ENCODE measurements at places on chromosomes 16 and 17.

GRCh38 chr16:57947261-57947660 lies 23.7 kb downstream of the CNGB1 start:
- no peak for DNase-seq

GRCh38 chr17:69245617-69246016 lies 17.0 kb upstream of the ABCA10 start:
- no peak for DNase-seq

- no peak for DNase-seq
These were observed 84.2 kb downstream of the MAP2K4 start for GRCh38 chr17:12104831-12105230.

DNA sequence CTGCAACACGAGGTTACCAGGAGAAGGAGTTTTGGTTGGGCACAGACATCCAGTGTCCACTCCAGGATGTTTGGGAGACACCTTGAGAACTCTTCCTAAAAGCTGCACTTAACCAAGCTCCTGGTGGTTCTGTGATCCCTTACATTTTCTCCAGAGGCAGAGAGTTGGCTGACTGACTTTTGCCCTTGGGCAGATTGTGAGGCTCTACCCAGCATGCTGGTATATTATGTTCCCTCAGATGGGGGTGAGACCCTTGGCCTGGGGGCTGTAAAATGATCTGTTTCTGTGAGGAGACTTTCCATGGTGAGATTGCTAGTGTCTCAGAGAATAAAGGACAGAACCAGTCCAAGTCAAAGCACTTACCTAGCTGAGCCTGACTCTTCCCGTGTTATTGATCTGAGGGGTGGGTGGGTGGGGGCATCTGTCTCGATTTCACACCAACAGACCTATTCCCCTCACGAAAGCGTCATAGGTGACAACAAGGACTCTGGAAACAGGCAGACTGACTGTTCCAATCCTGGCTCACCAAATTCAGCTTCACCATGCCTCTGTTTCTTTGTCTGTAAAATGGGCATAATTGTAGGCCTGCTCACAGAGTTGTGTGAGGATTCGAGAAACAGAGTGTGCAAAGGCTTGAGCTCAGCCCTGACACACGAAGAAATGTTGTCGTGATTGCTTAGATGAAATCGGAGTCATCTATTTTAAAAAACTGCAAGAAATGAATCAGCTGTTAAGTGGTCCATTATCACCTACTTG lies 12.2 kb downstream of the USB1 start:
- no peak for DNase-seq

DNA sequence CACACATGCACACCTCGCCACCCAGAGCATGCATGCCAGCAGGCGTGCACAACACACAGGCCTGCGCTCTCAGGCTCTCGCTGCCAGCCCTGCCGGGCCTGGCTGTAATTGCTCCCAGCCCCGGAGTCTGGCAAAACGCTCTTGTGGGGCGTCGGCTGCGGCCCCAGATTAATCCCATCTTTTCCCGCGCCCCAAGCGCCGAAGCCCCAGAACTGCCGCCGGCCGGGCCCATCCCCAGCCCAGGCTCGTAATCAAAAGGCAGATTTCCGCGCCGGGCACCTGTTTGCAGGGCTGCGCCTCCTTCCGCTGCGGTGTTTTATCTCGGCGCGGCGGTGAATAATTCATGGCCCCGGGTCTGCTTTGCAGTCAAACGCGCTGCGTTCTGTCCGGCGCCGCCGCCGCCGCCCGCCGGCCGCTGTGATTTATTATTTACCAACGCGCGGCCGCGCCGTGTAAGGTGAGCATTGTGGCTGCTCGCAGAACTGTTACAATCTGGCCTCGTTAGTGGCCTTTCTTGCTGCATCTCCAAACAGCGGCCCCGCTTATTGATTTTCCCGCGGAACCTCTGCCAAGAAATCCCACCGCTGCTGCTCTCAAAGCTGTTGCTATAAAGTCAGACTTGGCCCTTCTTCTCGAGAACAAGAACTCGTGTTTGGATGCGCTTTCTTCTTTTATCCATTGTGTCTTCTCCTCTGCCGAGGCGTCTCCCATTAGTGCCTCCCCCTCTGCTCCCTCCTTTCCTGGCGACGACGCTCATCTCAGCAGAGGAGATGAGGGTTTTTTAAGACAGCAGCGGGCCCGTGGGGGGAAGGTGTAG lies 126.1 kb downstream of the IRX5 start:
- no peak for DNase-seq

DNA sequence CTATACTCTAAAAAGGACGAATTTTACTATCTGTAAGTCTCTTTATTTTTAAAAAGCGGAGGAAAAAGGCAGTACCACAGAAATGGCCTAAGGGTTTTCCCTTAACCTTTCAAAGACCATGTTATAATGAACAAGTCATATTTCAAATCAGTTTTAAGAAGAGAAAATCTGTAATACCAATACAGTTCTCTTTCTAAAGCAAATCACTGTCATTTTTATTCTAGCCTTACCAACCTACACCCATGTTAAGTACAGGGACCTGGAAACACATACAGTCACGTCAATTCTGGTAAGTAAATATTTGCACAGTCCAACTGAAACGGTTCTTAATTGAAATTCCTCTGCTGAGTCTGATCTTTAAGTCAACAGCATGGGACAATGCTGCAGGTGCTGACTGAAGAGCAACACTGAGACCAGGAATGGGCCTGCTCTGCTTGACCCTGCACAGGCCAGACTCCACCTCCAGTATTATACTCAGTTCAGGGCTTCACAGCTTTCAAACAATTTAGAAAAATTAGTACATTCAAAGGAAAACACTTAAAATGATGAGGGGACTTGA lies 20.2 kb downstream of the MBTPS1 start:
- DNase-seq, result no peak

DNA sequence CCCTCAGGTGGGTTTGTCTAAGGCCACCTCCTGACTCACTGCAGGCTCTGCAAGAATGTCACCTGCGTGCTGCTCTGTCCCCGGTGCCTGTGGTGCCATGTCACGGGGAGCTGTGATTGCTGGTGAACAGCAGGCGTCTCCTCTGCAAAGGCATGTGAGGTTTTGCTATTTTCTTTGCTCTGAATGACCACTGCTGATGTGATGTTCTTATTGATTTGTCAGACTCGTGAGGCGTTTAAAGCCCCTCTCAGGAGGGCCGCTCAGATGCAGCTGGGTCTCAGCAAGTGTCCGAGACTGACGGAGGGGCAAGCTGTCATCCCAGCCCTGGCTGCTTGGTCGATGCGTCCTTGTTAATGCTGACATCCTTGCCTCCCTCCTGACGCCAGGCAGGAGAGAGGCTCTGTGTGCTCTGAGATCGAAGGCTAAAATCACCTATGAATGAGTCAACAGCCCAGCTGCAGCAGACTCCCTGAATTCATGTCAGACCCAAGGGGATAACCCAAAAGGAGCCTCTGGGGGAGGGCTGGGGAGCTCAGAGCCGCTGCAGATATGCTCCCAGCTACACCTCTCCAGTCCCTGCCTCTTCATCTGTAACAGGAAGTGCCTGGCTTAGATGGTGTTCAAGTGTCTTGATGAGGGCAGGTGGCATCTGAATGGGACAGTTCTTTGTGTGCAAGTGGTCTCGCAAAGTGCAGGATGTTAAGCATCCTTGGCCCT lies 11.8 kb upstream of the PEMT start:
- DNase-seq, result no peak

- no peak for DNase-seq
These were observed 37.7 kb upstream of the IRF8 start for GRCh38 chr16:85861095-85861825.

DNA sequence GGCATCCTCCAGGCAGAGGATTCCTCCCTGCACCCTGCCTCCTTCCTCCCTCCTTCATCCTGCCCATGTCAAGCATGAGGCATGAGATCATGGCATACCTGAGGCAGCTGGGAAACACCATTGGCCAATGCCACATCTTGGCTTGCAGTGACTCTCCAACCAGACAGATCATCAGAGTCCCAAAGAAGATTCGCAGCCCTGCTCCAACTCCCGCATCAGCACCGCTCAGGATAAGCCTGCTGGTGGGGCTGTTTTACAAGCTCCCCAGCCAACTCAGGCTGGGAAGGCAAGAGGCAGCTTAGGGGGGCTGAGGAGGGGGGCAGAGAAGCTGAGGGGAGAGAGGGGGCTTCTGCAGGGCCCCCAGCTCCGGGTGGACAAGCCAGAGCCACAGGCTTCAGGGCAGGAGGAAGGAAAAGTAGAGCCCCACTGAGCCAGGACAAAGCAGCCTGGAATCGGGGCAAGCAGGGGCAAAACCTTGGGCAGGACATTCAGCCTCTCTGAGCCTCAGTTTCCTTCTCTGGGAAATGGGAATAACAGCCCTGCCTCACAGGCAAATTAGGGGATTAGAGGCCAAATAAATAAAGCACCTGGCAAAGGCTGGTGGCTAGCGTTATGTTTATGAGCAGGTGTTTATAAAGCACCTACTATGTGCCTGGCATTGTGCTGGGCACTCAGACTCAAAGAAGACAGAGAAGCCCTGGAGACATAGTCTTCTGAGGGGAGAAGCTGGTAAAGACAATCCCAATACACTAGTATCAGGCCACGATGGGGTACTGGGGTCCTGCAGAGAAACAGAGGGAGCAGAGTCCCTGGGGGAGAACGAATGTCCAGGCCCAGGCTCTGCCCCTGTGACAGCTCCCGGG lies 88.1 kb downstream of the GOSR1 start:
- DNase-seq, result no peak

DNA sequence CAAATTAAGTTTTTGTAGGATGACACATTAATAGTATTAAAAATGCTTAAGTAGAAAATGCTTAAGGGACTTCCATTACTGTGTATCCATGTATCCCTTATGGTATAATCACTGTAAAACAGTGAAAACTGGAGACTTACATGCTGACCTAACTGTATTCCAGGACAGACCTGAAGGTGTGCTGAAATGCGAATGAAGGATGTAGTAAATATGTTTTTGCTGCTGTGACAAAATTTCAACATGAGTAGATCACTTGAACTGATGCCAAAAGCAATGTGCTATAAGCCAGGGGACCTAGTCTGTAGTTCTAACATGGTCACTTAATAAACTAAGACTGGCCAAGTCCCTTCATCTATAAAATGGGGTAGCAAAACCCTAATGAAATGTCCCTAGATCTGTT lies 142.0 kb upstream of the CORO6 start:
- DNase-seq, result no peak

DNA sequence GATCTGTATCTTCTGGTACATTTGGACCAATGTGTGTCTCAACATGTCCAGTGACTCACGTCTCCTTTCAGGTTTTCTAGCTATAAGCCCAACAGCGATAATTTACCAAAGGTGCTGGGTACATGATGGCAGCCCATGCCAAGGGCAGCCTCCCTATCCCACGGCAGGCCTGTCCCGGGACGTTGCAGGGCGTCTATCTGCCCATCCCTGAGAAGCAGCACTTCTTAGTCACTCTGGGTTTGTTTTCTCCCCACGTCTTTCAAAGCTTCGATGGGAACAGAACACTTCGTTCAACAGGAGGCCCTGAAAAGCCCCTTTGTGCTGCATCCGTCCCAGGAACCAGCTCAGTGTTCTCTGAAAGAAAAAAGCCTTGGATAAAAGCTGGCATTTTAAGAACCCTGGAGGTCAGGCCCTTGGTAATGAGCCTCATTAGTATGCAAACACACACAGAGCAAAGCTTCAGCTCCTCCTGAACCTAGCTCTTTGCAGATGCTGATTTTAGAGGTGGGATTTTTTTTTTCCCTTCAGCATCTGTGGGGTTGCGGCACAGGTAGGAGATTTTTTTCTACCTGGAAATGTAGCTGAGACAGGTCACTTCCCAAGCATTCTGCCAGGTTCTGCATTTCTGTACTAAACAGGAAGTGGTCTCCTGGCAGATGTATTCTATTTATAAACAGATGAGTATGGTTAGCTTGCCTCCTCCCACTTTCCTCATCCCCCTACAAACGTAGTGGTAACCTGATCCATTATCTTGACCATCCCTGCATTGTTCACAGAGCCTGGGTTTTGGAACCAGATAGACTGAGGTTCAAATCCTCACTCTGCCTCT lies 17.5 kb upstream of the MT4 start:
- DNase-seq, result no peak

GRCh38 chr17:65254166-65254565 lies 117.0 kb downstream of the RGS9 start:
- no peak for DNase-seq

GRCh38 chr17:64117981-64118979 lies 11.7 kb downstream of the ERN1 start:
- DNase-seq, result no peak

- DNase-seq, result no peak
These were observed 7.6 kb downstream of the AIPL1 start for GRCh38 chr17:6427279-6427781.

DNA sequence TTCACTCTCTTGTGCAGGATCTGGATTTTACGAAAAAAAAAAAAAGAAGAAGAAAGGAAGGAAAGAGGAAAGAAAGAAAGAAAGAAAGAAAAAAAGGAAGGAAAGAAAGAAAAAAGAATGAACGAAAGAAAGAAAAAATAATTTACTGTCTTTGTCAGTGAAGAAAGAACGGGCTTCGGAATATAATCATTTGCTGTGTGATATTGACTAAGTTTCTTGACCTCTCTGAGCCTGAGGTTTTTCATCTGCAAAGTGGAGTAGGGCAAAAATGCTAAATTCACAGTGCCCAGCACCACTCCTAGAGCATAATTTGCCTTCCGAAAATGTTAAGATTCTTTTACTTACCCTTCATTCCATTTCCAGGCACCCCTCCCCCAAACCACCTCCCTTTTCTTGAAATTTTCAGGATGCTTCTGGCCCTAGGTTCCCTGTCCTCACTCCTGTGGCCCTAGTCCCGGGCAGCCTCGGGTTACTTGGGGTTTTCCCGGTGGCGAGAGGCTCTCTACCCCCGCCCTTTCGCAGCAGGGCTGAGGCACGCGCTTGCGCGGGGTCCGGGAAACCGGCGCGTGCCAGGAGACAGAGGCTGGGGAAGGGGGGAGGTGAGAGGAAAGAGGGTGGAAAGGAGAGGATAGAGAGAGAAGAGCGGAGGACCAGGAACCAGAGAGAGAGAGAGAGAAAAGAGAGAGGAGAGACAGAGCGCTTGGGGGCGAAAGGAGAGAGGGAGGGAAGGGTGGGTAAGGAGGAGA lies at the start of gene CNTNAP1:
CNTNAP1 (plus strand) TSS at position 556 of the 746 bp plus-strand sequence. CDS start 299 bp downstream, outside the sequence.
- DNase-seq, result no peak

GRCh38 chr16:54027558-54027957 lies 259.0 kb downstream of the IRX3 start:
- no peak for DNase-seq

DNA sequence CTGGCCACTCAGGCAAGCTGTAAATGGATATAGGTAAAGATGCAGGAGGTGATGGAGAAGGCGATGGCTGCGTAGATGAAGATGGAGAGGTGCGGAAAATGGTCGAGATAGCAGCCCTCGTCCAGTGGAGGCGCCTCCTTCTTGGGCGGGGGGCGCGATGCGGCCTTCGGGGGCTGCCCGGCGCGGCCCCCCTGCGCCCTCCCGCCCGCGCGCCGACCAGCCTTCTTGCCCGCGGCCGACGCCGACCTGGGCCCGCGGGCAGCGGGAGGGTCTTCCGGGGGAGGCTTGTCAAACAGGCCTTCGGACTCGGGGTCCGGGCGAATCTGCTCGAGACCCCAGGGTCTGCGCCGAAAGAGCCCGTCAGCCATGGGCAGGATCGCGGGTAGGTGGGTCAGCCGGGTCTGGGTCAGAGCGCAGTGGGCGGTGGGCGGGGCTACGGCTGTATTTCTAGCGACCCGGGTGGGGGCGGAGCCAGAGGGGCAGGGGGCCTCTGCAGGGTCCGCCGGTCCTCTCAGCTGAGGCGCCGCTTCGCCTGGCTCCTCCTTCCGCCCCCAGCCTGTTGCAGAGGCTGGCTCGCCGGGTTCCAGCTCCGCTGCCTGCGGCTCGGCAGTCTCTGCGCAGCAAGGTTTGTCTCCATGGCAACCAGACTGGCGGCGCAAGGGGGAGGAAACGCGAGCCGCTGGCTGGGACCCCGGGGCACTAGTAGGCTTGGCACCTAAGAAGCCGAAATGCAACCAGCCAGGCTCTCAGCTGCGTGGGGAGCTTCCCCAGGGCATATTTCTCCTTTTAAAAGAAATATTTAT lies 14.4 kb downstream of the MIS12 start:
- peak; percentile 48 for DNase-seq
